NCI-H774 (cell line): ENCODE measurements at places on chromosomes 6 and 20.

DNA sequence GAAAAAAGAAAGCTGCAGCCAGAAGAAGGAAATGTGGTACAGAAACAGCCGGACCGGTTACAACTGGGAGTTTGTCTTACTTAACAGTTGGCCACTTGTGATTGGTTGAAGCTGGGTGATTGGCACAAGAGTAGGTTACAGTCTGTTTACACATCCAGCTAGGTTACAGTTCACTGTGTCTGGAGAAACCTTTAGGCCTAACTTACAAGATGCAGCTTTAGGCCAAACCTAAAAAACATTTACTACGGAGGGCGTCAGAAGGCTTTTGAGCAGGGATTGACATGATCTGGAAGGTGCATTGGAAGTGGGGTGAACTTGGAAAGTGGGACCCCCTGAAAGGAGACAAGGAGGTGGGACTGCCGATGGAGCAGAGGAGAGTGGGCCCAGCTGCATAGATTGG lies 122.3 kb downstream of the BANF2 start:
- no peak for DNase-seq

- DNase-seq = no peak
Observed at GRCh38 chr6:16279243-16279642, 40.9 kb downstream of the GMPR start.

DNA sequence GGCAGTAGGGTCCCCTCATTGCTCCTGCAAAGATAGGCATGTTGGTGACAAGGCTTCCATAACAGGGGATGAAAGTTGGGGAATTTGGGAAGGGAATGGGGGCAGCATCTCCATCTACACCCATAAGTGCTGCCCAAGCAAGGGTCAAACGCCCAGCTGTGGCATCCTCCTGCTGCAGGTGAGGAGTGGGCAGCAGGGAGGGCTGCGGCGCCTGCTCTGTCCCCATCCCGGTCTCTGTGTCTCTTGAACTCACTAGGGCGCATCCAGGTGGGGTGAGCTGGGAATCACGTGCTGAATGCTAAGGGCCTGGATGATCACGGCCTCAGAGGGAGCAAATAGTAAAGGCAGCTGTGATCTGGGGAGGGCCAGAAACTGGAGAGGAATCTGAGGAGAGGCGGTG lies 9.1 kb downstream of the MICA start:
- DNase-seq = no peak

DNA sequence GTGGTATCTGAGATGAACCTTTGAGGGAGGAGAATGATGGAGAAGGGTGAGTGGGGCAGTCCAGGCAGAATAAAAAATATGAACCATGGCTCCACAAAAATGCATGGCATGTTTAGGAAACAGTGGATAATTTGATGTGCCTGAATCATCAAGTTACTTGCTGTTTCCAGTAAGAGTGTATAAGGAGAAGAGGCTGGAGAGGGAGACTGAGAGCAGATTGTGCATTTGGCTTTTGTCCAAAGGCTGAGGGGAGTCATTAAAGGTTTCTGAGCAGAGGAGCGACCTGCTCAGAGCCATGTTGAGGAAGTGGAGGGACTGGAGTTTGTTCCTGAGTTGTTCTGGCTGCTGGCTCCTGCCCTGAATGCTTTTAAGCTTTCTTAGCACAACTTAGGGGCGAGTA lies 6.1 kb downstream of the MMP24 start:
- no peak for DNase-seq

GRCh38 chr6:113999284-113999683 lies 28.3 kb upstream of the HDAC2 start:
- DNase-seq = no peak
